Stimulated activated CD4-positive, alpha-beta T cell treated with anti-CD3 and anti-CD28 coated beads, Interleukin-1b, Interleukin-23, amount 100 ng/mL, for 1 hour (primary cell): ENCODE measurements at places on chromosomes 13 and 19.

GRCh38 chr13:49714757-49715156, 23.5 kb upstream of the EBPL start:
- DNase-seq: no peak

DNA sequence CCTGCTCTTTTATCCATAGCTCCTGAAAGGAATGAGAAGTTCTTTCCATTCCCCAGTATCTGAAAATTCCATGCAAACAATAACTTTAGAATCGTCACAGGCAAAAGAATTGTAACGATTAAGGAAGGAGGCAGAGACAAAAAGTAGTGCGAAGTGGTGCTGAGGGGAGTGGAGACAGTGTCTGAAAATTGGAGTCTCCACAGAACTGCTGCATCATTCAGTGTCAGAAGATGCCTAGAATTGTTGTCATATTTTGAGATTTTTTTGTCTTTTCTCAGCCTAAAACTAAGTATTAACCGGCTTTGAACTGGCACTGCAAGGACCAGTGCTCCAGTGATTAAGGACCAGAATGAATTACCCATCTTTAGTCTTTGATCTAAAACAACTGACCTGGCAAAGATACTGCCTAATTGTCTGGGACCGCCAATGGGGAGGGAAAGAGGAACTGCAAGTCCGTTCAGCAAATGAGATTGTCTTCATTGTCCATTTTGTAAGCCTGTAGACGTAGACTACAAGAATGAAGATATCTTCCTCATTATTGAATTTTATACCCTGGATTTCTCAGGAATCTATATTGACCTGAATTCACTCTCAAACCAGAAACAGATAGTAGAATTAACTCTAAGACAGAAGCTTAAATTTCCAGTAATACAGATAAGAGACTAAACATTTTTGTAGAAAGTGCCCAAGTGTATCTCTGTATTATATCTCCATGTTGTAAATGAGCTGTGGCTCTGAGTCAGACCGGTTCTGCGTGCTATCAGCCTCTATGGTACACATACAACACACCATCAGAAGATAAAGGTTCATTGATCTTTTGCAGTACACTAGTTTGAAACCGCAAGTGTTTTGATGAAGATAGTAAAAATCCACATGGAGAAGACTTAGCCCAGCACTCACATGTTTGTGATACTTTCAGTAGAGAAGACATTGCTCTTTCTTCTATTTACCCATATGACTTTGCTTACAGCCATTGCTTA, 293.2 kb downstream of the EFNB2 start:
- no peak for DNase-seq

DNA sequence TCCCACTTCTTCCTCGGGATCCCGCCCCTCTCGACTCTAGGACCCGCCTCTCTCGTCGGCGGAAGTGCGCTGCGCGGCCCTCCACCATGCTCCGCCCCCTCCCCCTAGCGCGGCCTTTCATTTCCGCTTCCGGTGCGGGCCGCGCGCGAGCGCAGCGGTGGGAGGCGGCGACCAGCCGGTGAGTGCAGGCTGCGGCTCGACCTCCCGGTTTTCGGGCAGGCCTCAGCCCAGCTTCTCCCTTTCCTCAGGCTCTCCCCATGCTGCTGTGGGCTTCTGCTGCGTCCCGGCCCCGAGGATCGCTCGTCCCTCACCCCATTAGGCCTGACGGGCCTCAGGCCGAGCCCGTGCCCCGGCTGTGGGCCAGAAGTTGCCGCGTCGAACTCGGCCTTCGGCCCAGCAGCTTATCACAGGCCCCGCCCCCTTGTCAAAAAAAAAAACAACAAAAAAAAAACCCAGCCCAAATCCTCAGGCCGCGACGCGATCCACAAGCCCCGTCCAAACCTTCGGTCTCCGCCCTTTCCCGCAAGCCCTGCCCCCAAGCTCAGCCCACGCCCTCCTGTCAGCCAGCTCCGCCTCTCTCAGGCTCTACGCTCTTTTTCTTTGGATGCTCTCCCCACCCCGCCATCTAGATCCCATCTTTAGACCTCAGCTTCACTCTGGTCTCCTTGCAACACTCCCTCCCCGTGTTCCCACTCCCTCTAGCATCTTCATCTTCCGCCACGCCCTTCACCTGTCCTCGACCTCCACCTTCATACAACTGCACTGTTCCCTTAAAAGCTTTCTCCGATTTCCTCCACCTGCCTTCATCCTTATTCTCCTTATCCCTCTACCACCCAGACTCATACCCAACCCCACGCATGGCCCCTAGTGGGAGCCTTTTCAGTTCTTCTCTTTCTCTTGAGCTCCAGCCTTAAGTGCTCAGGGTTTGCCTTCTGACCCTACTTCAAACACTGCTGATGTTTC, at the start of gene CLASRP:
Gene CLASRP (plus strand): TSS at position 115 of the 963 bp plus-strand sequence. CDS start 1,168 bp downstream, outside the sequence.
- peak; percentile 77 for DNase-seq

DNA sequence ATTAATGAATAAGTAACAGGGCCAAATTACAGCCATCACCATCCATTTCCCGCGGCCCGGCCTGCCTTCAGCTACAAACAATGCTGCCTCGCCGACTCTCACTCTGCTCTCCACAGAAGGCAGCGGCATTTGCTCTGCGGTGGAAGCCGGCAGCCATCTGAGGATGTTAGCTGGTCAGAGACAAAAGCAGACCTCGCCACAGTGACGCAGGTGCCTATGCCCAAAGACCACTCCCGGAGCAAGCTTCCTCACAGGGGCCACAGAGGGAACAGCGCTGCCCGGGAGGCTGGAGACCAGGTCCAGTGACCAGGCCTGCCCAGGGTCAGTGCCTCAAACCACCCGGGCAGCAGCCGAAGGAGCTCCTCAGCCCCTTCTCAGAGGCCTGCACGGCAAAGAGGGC, 16.4 kb downstream of the PEPD start:
- DNase-seq: no peak

GRCh38 chr19:15265850-15266248, 33.6 kb upstream of the EPHX3 start:
- no peak for DNase-seq

GRCh38 chr19:16067205-16067938, 8.9 kb upstream of the TPM4 start:
- DNase-seq: no peak

DNA sequence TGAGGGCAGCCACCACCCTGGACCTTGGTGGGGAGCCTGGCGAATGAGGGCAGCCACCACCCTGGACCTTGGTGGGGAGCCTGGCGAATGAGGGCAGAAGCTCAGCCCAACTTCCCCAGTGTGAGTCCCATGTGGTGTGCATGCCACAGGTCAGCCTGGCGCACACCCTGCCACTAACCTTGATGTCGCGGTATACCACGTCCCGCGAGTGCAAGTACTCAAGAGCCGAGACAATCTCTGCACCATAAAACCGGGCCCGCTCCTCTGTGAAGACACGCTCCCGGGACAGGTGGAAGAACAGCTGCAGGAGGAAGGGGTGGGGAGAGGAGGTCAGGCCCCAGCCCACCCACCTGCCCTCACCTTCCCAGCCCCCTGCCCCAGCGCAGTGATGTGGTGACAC, 11.3 kb upstream of the CCNP start:
- DNase-seq: no peak

DNA sequence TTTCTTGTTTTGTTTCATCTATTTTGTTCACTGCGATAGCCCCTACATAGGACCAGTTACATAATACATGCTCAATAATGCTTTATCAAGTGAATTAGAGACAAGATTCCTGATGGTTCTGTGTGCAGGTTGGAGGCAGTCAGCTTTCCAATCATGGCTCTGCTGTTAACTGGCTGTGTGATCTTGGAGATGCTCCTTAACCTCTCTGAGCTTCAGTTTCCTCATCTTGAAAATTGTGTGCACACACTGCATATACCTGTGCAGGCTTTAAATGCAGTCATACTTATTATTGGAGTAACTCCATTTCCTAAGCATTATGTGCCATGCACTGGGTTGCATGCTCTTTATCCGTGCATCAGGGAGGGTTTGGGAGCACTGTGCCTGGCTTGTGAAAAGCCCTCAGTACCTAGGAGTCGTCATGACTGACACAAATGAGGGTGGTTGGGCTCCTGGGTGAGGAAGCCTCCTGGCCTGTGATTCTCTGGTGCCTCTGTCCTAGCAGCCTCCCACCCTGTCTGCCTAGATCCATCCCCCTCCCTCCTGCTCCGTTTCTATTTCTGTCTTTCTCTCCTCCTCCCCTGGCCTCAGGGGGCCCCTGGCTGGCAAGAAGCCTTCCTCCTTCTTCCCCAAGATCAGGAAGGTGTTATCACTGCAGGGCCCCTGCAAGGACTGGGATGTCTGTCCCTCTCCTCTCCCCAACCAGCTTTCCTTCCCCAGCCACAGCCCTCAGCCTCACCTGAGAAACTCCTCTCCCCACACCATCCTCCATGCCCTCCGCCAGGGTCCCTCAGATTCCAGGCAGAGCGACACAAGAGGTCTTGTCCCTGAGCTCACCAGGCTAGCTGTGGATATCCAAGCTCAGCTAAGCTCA, 8.7 kb downstream of the IFNL1 start:
- no peak for DNase-seq

GRCh38 chr13:110047496-110047895, 259.5 kb downstream of the COL4A1 start:
- DNase-seq: no peak

- DNase-seq: no peak
Measured at GRCh38 chr13:35349052-35349451, 127.4 kb downstream of the MAB21L1 start.

- no peak for DNase-seq
Measured at GRCh38 chr13:42970824-42971690, 21.0 kb downstream of the EPSTI1 start.

- no peak for DNase-seq
Measured at GRCh38 chr19:41415154-41415571, 12.0 kb downstream of the B3GNT8 start.

DNA sequence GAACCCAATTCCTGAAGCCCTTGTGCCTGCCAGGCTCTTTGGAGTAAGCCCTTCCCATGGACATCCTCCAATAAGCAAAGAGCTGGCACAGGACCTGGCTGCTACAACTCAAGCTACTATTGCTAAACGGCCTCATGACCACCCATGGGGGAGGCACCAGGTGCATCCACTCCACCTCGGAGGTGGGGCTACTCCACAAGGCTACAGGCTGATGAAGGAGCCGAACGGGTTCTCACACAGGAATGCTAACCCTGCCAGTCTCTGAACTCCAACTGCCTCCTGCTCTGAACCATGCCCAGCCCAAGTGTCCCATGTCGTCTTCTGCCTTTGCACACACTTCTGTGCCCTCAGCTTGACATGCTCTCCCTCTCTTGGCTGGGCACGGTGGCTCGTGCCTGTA, 10.0 kb downstream of the SYMPK start:
- no peak for DNase-seq

- DNase-seq: no peak
Measured at GRCh38 chr13:99055281-99055680, 77.4 kb upstream of the DOCK9 start.

- no peak for DNase-seq
Measured at GRCh38 chr19:30036154-30037129, 94.4 kb downstream of the URI1 start.

- DNase-seq: no peak
Measured at GRCh38 chr19:18828786-18829185, 3.0 kb upstream of the UPF1 start.

DNA sequence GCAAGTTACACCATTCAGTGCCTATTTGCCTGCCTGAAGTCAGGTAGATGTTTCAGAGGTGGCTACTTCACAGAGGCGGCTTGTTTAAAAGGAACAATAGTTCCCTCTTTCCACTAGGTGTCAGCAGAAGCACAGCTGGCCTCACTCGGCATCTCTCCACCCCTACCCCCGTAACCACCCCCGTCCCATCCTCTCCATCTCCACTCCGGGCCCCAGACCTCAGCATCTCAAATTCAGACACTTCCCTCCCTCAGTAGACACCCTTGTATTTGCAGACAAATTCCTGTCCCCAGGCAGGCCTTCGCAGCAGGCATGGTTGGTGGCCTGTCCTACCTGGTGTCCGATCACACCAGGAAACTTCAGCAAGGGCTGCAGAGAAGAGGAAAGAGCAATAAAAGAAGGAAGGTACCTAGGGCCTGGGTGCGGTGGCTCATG, 9.1 kb upstream of the DPP9 start:
- DNase-seq: no peak

GRCh38 chr19:38619361-38620174, 580 bp downstream of the EIF3K start:
- no peak for DNase-seq

DNA sequence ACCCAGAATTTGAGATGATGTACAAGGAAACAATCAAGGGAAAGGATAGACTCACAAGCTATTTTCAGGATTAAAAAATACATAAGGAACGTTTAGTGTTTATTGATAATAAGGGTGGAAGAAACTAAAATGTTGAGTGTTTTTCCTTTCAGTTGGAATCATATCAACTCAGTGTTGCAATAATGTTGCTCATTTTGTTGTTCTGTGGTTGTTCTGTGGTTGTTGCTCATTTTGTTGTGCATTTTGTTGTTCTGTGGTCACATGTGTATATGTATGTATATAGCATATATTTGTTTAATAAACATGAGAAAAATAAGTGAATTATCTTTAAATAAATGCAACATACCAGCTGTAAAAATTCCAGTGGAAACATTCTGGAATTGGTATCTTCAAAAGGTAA, 262.4 kb upstream of the SPRY2 start:
- no peak for DNase-seq
